ENCODE measurements at places on chromosomes 4 and X. TPM values are rescaled to one million over a fixed set of nuclear protein-coding genes. Genes with fewer than 3 reads are reported as not detected.
A peak's percentile ranks its signal among the peaks of the same experiment; 100 is the strongest.

GRCh38 chr4:182593402-182593801 lies 323.8 kb downstream of the DCTD start:
- H3K27me3 ChIP-seq, result no peaks in the 10 kb centered on the region
- H3K4me1 ChIP-seq, result no peaks in the 10 kb centered on the region
- no peak overlapping the region for H3K4me3 ChIP-seq
- H3K27ac ChIP-seq, result no peak overlapping the region
- no peaks in the 10 kb centered on the region for H3K36me3 ChIP-seq

GRCh38 chr4:138174981-138175794 lies 67.0 kb downstream of the SLC7A11 start:
- H3K4me3 ChIP-seq, result no peak overlapping the region
- H3K27ac ChIP-seq, result no peak overlapping the region
- no peaks in the 10 kb centered on the region for H3K27me3 ChIP-seq

- DNase-seq, result no peak
- H3K27me3 ChIP-seq, result no peaks in the 10 kb centered on the region
- H3K4me3 ChIP-seq, result no peak overlapping the region
- H3K4me1 ChIP-seq, result no peaks in the 10 kb centered on the region
Observed at GRCh38 chr4:127501103-127501502, 131.7 kb upstream of the INTU start.

- no peak for DNase-seq
- peak overlapping the region; percentile 53 for H3K27ac ChIP-seq
- no peak overlapping the region for H3K4me3 ChIP-seq
- peaks cover 26% of the 10 kb centered on the region for H3K4me1 ChIP-seq
Observed at GRCh38 chrX:39616098-39616729, 481.5 kb downstream of the BCOR start.

DNA sequence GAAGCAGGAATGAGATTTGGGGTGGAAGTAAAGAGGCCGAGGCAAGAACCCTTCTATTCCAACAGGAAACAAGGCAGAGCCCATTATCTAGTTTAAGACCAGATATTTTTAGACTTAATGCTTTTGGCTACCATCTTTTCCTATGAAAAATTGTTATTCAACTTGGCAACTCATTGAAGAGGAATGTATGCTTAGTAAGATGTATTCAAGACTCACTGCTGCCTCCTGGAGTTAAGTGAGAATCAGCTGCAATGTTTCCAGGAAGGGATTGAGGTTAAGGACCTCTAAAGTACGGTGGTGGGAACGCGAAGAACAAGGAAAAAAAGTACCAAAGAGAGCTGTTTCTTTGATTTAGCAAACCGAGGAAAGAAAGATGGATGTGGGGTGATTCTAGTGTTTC lies 89.1 kb downstream of the RAPGEF2 start:
- H3K4me3 ChIP-seq, result no peak overlapping the region
- no peak overlapping the region for H3K27ac ChIP-seq
- DNase-seq, result no peak
- H3K4me1 ChIP-seq, result no peaks in the 10 kb centered on the region
- no peaks in the 10 kb centered on the region for H3K27me3 ChIP-seq
- peaks cover 2% of the 10 kb centered on the region for H3K36me3 ChIP-seq

Gene GUF1
- 38.4 TPM for total RNA-seq

Gene RAB9A
- 9.2 TPM for total RNA-seq

- H3K27me3 ChIP-seq, result peaks cover 6% of the 10 kb centered on the region
- H3K36me3 ChIP-seq, result no peaks in the 10 kb centered on the region
- H3K27ac ChIP-seq, result no peak overlapping the region
- no peaks in the 10 kb centered on the region for H3K4me1 ChIP-seq
Observed at GRCh38 chr4:177051473-177052060, 258.1 kb upstream of the NEIL3 start.

- H3K27me3 ChIP-seq, result no peaks in the 10 kb centered on the region
- no peak overlapping the region for H3K4me3 ChIP-seq
- no peak overlapping the region for H3K27ac ChIP-seq
Observed at GRCh38 chr4:59748433-59748832, 1451.7 kb upstream of the ADGRL3 start.

Gene CHRDL1
- not detected for total RNA-seq

Gene RTL9
- not detected for total RNA-seq

Gene CT45A1
- not detected for total RNA-seq

- DNase-seq, result no peak
- H3K4me3 ChIP-seq, result no peak overlapping the region
- H3K36me3 ChIP-seq, result no peaks in the 10 kb centered on the region
- no peak overlapping the region for H3K27ac ChIP-seq
- no peaks in the 10 kb centered on the region for H3K27me3 ChIP-seq
- no peaks in the 10 kb centered on the region for H3K4me1 ChIP-seq
Observed at GRCh38 chrX:136892412-136892811, 11.9 kb upstream of the RBMX start.

- no peak overlapping the region for H3K4me3 ChIP-seq
- no peaks in the 10 kb centered on the region for H3K36me3 ChIP-seq
- H3K27me3 ChIP-seq, result peaks cover 9% of the 10 kb centered on the region
Observed at GRCh38 chr4:86442881-86443280, 83.0 kb upstream of the MAPK10 start.

GRCh38 chrX:41377624-41378023 lies 43.7 kb downstream of the DDX3X start:
- H3K4me3 ChIP-seq, result peak overlapping the region; percentile 50
- DNase-seq, result peak; percentile 56
- H3K36me3 ChIP-seq, result no peaks in the 10 kb centered on the region
- H3K4me1 ChIP-seq, result peaks cover 11% of the 10 kb centered on the region
- no peaks in the 10 kb centered on the region for H3K27me3 ChIP-seq
- H3K27ac ChIP-seq, result peak overlapping the region; percentile 87

Gene HHIP
- total RNA-seq, result not detected

DNA sequence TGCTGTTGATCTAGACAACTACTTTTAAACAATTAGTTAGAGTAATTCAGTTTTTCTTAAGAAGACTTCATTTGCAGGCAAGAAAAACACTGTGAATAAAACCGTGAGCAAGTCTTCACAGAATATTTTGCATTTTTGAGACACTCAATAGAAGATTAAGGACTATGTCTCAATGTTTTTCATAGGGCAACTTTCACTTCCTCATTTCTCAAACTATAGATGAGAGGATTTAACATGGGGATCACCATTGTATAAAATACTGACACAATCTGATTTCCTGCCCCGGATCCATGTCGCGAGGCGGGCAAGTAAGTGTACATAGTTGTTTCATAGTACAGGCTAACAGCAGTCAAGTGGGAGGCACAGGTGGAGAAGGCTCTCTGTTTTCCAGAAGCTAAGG lies 108.8 kb upstream of the IGSF1 start:
- H3K27ac ChIP-seq, result no peak overlapping the region
- no peak overlapping the region for H3K4me3 ChIP-seq
- H3K4me1 ChIP-seq, result no peaks in the 10 kb centered on the region
- no peak for DNase-seq
- no peaks in the 10 kb centered on the region for H3K27me3 ChIP-seq

Gene IL9R
- 8.5 TPM for total RNA-seq

Gene MAB21L2
- not detected for total RNA-seq

Gene RAB40AL
- 0.26 TPM for total RNA-seq

Gene YY2
- total RNA-seq, result 1.4 TPM

DNA sequence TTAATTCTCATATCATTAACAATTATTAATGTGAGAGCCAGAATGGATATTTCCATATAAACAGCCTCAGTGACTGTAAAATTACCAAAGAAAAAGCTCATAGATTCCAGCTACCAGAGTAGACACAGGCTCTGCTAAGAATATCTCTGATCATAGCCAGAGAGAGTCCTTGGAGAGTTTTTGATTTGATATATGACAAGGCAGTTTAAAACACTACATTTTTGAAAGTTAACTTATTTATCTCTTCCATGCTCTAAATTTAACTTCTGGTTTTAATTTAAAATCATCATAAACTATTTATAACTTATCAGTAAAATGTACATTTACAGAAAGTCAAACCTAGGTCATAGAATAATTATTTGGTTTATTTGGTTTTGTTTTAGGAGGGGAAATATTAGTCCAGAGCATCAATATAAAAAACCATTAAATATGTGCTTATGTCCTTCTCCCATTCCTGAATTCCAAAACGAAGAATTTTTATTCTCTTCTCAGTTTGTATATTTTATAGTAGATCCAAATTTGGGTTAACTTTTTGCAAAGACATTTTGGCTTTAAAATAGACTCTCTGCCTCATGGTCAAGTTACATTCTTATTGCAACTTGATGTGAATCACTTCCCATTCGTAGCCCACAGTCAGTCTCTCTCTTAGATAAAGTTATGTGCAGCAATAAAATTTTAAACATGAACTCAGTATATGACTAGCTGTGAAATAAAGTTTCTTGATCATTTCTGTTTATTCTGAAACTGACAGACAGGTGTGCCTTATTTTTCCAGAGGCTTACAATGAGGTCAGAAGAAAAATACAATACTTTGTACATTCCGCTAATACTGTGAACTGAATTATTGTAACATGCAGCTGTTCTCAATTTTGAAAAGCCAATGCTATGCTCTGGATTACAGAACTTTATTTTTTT lies 267.1 kb downstream of the PAPSS1 start:
- no peaks in the 10 kb centered on the region for H3K4me1 ChIP-seq
- H3K27ac ChIP-seq, result no peak overlapping the region
- DNase-seq, result no peak
- H3K4me3 ChIP-seq, result no peak overlapping the region

Gene MAGEA2
- not detected for total RNA-seq

- no peak overlapping the region for H3K27ac ChIP-seq
- no peak overlapping the region for H3K4me3 ChIP-seq
- DNase-seq, result no peak
- no peaks in the 10 kb centered on the region for H3K27me3 ChIP-seq
- no peaks in the 10 kb centered on the region for H3K4me1 ChIP-seq
Observed at GRCh38 chr4:147928400-147928799, 196.5 kb downstream of the ARHGAP10 start.

- no peaks in the 10 kb centered on the region for H3K36me3 ChIP-seq
- H3K27me3 ChIP-seq, result peaks cover 9% of the 10 kb centered on the region
- DNase-seq, result no peak
- H3K27ac ChIP-seq, result no peak overlapping the region
- no peak overlapping the region for H3K4me3 ChIP-seq
- H3K4me1 ChIP-seq, result no peaks in the 10 kb centered on the region
Observed at GRCh38 chr4:84726356-84726755, 143.4 kb downstream of the CDS1 start.

DNA sequence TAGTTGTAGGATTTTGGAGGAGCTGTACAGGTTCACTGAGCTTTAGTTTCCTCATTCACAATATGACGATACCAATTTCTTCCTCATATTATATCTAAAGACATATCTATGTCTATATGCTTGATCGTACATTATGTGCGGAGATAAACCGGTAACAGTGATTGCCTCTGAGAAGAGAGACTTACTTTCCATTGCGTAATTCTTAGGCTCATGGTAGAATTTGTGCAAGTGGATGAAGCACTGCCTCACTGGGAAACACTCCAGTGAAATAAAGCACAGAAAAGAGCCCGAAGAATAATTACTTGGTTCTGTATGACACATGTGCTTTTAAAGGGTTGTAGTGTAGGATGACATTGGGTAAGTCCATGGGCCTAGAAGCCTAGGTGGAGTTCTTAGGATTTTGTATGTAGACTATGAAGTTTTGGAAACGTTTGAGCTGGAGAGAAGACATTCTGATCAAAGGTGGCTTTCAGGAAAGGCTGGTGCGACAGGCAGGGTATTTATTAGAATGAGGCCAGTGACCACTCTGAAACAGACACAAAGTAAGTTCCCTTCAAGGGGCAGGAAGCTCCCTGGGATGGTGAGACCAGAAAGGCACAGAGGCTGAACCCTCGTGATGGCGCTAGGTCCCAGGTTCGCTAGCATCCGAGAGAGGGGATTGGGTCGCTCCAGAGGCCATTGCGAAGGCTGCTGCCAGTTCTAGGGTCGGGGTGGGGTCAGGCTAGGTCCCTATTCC lies 649 bp upstream of the VBP1 start:
- H3K4me1 ChIP-seq, result peaks cover 19% of the 10 kb centered on the region
- no peaks in the 10 kb centered on the region for H3K27me3 ChIP-seq
- H3K4me3 ChIP-seq, result peak overlapping the region; percentile 99
- DNase-seq, result no peak

Gene POLN
- total RNA-seq, result 2.3 TPM

Gene DRP2
- 0.28 TPM for total RNA-seq

Gene BTK
- not detected for total RNA-seq

GRCh38 chr4:109676886-109677285 lies 26.4 kb downstream of the CASP6 start:
- no peak overlapping the region for H3K27ac ChIP-seq
- H3K27me3 ChIP-seq, result no peaks in the 10 kb centered on the region
- DNase-seq, result no peak
- peaks cover 48% of the 10 kb centered on the region for H3K36me3 ChIP-seq
- peaks cover 3% of the 10 kb centered on the region for H3K4me1 ChIP-seq

Gene NRK
- not detected for total RNA-seq

Gene TSPAN6
- not detected for total RNA-seq

GRCh38 chr4:22884157-22884556 lies 191.4 kb downstream of the GBA3 start:
- no peak overlapping the region for H3K27ac ChIP-seq
- no peaks in the 10 kb centered on the region for H3K4me1 ChIP-seq
- no peak for DNase-seq

DNA sequence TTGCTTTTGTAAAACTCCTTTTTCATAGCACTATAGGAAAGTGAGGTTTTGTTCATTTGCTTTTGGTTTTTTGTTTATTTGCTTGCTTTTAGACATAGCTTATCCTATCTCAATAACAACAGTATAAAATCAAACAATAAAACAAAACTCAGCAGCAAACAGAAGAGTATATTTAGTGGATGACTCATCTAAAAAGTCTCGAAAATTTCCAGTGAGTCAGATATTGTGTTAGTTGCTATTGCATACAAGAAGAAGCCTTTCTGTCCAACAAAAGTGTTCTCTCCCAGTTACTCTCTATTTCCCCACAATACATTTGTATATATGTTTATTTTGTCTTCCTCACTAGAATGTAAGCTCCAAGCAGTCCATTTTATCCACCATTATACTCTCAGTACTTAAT lies 36.0 kb upstream of the NPNT start:
- H3K27me3 ChIP-seq, result no peaks in the 10 kb centered on the region
- H3K4me1 ChIP-seq, result no peaks in the 10 kb centered on the region

Gene C4orf54
- total RNA-seq, result not detected

DNA sequence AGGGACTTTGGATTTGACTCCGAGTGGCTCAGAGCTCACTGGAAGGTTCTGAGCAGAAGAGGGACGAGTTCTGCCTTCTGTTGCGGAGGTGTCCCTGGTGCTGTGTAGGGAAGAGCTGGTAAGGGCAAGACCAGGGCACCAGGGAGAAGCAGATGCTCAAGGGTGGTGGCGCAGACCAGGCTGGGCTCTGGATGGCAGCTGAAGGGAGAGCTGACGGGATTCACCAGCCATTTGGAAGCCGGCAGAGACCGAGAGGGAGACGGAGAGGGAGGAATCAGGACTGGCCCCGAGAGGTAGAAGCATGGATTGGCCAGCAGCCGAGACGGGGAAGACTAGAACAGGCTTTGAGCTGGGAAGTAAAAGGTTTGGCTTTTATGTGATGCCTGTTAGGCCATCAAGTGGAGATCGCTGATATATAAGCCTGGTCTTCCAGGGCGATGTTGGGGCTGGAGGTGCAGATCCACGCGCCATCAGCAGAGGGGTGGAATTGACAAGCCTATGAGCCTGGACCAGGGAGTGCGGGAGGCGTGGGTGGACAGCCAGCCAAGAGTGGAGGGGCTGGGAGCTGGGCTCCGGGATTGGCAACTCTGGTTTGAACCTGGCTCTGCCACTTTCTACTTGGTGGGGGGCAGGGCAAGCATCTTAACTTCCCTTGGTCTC lies 43.4 kb downstream of the ADRA2C start:
- H3K27ac ChIP-seq, result no peak overlapping the region
- no peak overlapping the region for H3K4me3 ChIP-seq
- peaks cover 7% of the 10 kb centered on the region for H3K27me3 ChIP-seq
- no peaks in the 10 kb centered on the region for H3K36me3 ChIP-seq

Gene IL3RA
- 3.4 TPM for total RNA-seq
